ENCODE measurements at places on chromosomes 1 and 21.

DNA sequence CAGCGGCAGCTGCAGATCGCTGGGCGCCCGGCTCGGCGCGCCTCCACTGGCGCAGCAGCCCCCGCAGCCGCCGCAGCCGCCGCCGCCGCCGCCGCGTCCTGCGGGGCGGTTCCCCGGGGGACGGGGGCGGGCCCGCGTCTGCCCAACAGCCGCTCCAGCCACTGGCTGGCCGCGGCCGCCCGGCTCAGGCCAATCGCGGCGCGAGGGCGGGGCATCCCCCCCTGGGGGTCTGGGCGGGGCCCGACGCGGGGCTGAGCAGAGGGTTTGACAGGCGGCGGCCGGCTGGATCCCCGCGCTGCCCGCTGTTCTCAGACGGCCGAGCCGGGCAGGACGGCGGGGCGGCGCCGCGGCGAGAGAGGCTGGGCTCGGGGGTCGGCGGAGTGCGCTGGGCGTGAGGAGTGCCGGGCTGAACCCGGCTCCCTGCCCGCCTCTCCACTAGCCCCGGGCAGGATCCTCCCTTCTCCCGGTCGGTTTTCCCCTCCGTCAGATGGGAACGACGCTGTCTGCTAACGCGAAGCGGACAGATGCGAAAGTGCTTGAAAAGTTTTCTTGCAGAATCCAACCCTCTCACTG lies at the start of gene GLIS1:
GLIS1 (minus strand) TSS at position 56 of the 573 bp plus-strand sequence. CDS start 1,100 bp downstream, outside the sequence.
- DNase-seq = peak; percentile 71

- no peak for DNase-seq
Observed at GRCh38 chr1:38013227-38013622, 691 bp downstream of the UTP11 start.

GRCh38 chr1:23799570-23800399 lies 769 bp downstream of the GALE start:
- peak; percentile 50 for DNase-seq

GRCh38 chr1:66607458-66607857 lies 73.5 kb downstream of the SGIP1 start:
- no peak for DNase-seq

DNA sequence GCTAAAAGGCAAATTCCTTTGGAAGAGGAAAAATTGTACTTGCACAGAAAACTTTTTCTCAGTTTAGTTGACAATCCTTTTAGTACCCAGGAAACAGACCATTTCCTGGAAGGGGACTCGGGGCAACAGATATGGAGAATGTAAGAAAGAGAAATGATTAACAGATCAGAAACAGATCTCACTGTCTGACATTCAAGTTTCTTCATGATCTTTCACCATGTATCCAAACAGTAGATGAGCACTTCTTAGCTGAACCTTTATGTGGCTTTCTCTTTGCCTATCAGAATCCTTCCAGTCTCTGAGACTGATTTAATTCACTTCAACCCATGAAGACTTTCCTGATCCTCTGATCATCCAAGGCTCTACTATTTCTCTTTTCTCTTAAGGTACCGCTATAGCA lies 2.7 kb downstream of the TTLL7 start:
- DNase-seq = no peak

DNA sequence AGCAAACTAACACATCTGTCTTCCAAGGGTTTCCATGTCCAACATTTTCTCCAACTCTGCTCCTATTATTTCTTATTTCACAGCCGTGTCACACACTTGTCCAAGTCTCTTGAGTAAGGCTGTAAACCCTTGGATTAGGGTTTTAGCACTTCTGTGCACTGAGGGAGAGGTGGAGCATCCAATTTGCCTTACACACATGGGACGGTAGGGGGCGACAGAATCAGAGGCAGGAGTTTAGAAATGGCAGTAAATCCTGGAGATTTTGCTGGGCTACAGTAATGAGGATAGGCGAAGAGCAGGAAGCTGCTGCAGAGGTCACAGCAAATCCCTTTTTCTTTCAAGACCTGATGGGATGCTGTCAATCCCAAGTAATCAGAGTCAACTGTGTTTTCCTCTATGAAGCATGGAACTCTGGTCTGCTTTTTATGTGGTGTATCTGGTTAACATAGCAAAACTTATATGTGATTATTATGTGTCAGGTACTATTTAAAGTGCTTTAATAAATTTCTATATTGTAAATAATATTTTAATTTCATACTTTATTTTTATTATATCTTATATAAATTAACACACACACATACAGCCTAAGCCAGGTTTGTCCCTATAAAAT lies 15.4 kb upstream of the LCE5A start:
- DNase-seq = peak; percentile 47

DNA sequence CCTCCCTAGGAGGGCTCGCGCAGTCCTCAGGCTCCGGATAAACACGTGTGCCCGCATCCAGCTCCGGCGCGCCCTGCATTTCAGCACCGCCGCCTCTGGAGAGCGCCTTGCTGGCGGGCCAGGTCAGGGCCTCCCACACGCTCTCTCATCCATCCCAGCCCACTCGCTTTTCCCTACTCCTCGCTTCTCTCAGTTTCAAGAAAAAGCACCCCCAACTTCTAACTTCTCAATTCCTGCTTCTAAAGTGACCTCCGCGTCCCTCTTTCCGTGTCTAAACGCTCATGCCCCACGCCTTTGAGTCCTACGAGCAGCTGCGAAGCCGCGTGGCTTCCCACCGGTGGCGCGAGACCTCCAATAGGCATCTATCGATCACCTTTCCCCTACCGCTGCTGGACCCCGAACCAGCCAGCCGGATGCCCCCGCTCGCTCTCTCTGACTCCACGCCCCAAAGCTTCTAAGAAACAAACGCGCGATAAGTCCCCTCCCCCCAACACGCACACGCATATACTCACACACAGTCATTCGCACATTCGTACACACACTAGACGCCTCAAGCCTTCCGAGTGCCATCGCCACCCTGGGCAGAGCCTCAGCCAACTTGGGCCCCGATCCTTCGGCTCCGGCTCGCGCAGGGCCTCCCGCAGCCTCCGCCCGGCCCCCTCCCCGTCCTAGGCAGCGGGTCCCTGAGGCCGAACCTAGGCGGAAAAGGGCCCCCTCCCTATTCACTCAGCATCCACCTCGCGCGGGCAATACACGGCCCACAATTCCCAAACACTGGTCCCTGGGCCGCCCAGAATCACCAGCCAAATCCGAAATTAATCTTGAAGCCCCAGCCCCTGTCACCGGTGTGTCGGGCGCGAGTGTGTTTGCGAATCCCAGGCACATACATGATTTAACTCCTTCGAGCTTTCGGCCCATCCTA lies 1.1 kb downstream of the NMNAT2 start:
- DNase-seq = peak; percentile 59

GRCh38 chr1:18341291-18342069 lies 139.2 kb upstream of the KLHDC7A start:
- no peak for DNase-seq

GRCh38 chr1:107648071-107648470 lies 316.9 kb downstream of the VAV3 start:
- DNase-seq = no peak

DNA sequence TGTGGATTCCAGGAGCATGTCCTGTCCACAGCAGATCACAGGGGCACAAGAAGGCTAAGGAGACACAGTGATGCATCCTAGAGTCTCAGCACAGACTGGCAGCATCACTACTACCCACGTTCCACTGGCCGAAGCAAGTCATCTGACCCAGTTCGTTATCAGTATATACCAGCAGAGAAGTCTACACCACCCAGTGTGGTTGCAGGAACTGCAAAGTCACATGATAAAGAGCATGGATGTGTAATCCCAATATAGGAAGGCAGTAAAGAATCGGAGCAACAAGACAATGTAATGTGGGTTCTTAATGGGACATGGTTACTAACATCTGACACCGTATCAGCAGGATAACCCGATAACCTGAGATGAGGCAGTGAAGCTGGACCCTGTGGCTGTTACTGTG lies 246.6 kb downstream of the RRAGC start:
- no peak for DNase-seq

DNA sequence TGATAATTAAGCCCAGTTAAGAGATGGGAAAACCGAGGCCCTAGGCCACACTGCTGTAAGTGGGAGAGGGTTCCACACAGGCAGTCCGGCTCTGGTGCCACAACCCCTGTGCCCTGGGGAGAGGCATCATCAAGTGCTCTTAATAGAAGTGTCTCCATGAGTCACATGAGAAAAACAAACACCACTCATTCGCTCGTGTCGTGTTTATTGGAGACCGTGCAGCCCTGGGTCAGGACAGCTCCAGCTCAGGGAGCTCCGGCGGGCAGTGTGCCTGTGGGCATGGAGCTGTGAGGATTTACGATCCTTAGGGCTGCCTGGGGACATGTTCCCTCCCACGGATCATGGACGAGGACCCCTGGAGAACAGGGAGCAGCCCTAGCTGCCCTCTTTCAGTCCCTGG lies 658.5 kb downstream of the AJAP1 start:
- no peak for DNase-seq

DNA sequence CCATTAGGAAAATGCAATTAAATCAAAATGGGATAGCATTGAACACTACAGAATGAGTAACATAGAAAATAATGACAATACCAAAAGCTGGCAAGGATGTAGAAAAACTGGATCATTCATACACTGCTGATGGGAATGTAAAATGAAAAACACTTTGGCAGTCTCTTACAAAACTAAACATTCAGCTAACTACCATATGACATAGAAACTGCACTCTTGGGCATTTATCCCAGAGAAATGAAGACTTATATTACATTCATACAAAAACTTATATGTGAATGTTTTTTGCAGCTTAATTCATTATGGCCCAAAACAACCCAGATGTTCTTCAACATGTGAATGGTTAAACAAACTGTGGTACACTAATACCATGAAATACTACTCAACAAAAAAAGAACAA lies 66.4 kb downstream of the ANKRD13C start:
- no peak for DNase-seq

GRCh38 chr21:41368735-41369104 lies 6.9 kb downstream of the MX2 start:
- DNase-seq = no peak

DNA sequence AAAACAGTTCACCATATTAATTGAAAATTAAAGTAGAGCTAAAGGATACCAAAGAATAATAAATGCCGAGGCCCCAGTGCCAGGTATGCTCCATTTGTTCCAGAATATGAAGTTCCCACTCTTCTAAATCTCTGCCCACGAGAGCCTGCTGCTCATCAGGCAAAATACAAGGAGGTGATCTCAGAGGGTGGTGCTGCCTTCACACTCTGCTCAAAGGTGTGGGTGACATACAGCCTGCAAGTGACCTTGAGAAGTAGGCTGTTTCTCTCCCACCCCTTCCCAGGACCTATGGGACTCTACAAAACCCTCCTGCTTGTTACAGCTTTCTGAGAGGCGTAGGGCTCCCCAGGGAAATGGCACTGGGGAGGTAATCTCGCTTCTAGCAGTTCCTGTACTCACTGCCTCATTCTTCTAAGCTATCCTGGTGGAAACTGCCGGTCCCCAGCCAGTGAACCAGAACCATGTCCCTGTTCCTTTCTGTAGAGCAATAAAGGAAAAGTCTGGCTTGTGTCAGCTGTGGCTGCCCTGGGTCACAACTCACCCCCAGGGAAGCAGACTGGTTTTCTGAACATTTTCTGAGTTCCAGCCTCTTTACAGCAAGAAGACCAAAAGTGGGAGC lies 26.9 kb upstream of the DPT start:
- DNase-seq = no peak

GRCh38 chr1:33684396-33685179 lies 179.3 kb upstream of the HMGB4 start:
- DNase-seq = no peak

DNA sequence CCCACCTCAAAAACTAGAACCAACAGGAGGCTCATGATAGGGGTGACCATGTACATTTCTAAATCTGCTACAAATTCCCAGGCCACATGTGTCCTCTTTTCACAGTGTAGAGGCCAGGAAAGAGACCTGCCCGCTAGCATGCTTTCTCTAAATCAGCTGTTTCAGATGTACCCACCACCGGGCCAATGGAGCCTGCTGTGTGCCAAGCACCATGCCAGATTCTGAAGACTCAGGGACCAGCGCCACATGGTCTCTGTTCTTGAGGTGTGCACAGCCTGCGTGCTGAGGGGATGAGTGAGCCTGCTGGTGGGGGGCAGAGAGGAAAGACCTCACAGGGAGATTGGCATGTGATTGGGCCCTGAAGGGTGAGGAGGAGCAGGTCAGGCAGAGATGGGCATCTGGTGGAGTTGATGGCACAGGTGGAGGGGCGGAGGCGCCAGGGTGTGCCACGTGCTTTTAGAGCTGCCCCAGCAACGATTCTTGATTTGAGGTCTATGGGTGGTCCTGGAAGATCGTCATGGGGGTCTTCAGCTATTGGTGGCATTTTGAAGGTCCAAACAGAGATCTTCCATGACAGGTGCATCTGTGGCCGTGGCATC lies 485.1 kb upstream of the VAMP3 start:
- no peak for DNase-seq

- DNase-seq = no peak
Observed at GRCh38 chr1:201313086-201313485, 29.8 kb downstream of the PKP1 start.

DNA sequence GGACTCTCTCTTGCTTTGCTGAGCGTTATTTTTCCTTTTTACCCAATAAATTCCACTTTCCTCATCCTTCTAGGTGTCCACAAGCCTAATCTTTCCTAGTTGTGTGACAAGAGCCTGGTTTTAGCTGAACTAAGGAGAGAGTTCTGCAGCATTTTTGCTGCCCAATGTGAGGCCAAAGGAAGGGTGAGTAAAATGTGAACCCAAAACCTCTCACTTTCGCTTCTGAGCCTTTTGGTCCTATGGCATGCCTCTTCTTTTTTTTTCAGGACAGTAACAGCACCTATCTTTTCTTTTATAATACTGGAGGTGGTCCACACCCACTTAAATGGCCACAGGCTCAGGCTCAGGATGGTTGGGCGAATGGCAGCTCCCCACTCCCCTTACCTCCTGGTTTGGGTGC lies 111.1 kb downstream of the COP1 start:
- DNase-seq = no peak

DNA sequence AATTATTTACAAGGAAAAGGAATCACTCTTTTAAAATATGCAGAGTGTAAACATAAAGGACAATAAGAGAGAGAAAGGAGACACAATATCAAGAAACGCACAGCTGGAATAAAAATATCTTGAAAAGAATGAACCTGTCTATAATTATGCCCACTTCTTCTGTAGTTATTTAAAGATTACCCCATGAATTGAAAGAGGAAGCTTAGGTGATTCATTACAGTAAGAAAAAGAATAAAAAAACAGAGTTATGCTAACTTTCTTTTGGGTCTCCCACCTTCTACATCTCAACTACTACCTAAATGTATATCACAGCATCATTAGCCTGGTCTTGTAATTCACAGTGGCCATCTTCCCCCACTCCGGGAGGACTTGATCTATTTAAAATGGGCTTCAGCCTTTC lies 182.1 kb downstream of the MRPL39 start:
- DNase-seq = no peak

- DNase-seq = no peak
Observed at GRCh38 chr1:10063878-10064277, 31.1 kb downstream of the UBE4B start.

GRCh38 chr1:4214826-4215225 lies 314.8 kb upstream of the C1orf174 start:
- no peak for DNase-seq

Data from activated CD4-positive, alpha-beta T cell treated with anti-CD3 and anti-CD28 coated beads for 48 hours (primary cell).